ENCODE measurements at places on chromosomes 13 and 19. TPM values are rescaled to one million over a fixed set of nuclear protein-coding genes. Genes with fewer than 3 reads are reported as not detected.

DNA sequence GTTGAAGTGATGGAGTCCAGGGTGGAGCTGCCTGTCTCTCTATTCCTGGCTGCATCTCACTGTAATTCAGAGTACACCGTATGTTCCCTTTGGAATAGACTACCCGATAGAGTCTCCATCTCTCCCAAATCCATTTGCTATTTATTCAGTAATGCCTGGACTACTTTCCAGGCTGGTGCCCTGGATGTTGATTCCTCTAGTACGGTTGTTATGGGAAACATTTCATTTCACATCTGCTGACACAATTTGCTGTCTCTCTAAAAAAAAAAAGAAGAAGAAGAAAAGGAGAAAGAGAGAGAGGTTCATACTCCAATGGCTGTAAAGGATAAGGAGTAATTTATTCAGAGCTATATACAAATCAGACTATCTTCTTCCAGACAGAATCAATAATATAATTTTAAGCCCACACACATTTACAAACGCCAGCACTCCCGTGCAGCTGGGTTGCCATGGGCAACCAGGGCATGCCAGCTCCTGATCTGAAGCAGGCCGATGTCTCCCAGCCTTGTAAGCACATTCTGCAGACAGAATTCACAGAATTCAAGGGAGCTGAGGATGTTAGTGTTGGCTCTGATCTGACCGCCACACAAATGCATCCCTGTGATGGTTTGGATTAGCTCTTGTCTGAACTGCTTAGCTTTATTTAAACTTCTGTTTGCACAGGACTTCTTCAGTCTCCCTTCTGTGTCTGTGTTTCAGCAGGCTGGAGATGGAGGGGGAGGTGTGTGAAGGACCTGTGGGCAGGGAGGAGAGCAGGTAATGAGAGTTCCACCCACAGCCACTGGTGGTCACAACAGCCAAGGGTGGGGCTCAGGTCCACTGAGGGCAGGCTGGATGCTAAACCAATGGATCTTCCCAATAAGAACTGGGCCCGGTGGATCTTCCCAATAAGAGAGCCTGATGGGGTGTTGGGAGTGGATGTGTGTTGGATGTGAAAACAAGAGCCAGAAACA, 66.0 kb downstream of the TEX26 start:
- no peak overlapping the region for H3K27ac ChIP-seq
- H3K36me3 ChIP-seq: no peaks in the 10 kb centered on the region
- no peak for DNase-seq

- H3K4me1 ChIP-seq: no peaks in the 10 kb centered on the region
- H3K4me3 ChIP-seq: no peak overlapping the region
- no peaks in the 10 kb centered on the region for H3K27me3 ChIP-seq
- peaks cover 10% of the 10 kb centered on the region for H3K36me3 ChIP-seq
Measured at GRCh38 chr19:38143847-38144246, 80.2 kb downstream of the DPF1 start.

DNA sequence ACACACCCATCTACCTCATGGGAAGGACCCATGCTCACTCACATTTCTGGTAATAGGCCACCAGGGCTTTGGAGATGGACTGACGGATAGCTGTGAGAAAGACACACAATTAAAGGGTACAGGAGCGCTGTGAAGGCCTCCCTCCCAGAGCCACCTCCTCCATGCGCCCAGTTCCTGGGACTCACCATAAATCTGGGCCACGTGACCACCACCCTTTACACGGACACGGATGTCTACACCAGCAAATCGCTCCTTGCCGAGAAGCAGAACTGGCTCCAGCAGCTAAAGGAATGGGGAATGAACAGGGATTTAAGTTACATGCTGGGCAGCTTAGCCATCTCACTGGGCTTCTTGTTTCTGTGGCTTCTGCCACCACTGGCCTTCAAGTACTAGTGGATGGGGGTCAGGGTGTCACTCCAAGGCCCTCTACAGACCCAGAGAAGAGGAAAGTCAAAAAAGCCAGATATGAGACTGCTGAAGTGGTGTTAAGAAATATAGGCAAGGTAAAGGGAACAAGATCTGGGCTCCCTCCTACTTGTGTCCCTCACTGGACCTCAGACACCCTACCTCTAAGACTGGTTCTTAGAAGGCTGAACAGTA, 2.2 kb downstream of the RPS16 start:
- no peak overlapping the region for H3K27ac ChIP-seq
- DNase-seq: peak; percentile 54
- H3K36me3 ChIP-seq: peaks cover 25% of the 10 kb centered on the region
- no peak overlapping the region for H3K4me3 ChIP-seq

DNA sequence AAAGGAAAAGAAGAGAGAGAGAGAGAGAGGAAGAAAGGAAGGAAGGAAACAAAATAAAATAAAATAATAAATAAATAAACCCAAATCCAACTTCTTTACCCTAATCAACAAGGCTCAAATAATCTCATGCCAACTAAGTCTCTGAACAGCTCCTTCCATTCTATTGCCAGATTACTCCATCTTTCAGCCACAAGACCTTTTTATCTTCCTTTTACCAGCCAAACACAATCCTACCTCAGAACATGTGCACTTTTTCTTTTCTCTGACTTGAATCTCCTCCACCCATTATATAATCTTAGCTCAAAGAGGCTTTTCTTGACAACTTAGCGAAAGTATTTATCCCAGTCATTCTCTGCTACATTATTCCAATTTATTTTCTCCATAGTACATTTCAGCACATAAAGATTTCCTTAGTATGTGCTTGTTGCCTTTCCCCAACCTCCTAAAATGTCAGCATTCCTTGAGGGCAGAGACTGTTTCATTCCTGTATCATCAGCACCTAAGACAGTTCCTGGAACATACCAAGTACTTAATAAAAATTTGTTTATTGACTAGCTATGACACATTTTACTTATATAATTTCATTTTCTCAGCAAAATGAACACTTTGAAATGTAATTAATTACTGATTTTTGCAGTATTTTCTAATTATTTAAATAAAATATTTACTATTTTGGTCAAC, 33.5 kb upstream of the USPL1 start:
- no peaks in the 10 kb centered on the region for H3K36me3 ChIP-seq
- H3K4me3 ChIP-seq: no peak overlapping the region
- DNase-seq: no peak
- H3K4me1 ChIP-seq: no peaks in the 10 kb centered on the region
- no peak overlapping the region for H3K27ac ChIP-seq

VSTM2B gene
- polyA plus RNA-seq: not detected

ZNF416 gene
- polyA plus RNA-seq: 3.4 TPM

NBEA gene
- 1.8 TPM for polyA plus RNA-seq
